ENCODE measurements at places on chromosomes 2 and 18. TPM values are rescaled to one million over a fixed set of nuclear protein-coding genes. Genes with fewer than 3 reads are reported as not detected.

Gene ARHGAP25
- 0.43 TPM for total RNA-seq

Gene ASXL3
- total RNA-seq, result 0.72 TPM

Gene PKDCC
- 1.9 TPM for total RNA-seq

Gene ACKR3
- 14.7 TPM for total RNA-seq

Gene ANKRD30B
- not detected for total RNA-seq

Gene TBR1
- not detected for total RNA-seq

Gene SERPINB10
- 4.8 TPM for total RNA-seq

Gene C2orf66
- 0.43 TPM for total RNA-seq

Gene SDC1
- 1,471 TPM for total RNA-seq

Gene IL1R2
- total RNA-seq, result not detected

Gene PJVK
- total RNA-seq, result not detected

Gene PRKAG3
- total RNA-seq, result not detected

Gene NXPH2
- total RNA-seq, result not detected

Gene FNDC4
- 16.9 TPM for total RNA-seq

Gene ITGB6
- total RNA-seq, result 36.2 TPM

Gene MAPK4
- total RNA-seq, result 0.48 TPM

Gene MC4R
- not detected for total RNA-seq

Gene REG3G
- not detected for total RNA-seq

Gene ANKRD29
- 14.1 TPM for total RNA-seq

Gene DLX2
- total RNA-seq, result under 0.01 TPM

Gene NCKAP1
- 332 TPM for total RNA-seq

Gene AFF3
- total RNA-seq, result not detected

Gene SLC40A1
- total RNA-seq, result 1.4 TPM

Gene CTIF
- total RNA-seq, result 12.1 TPM

Gene CD28
- total RNA-seq, result not detected

Gene DPYSL5
- total RNA-seq, result not detected

Gene CYP27A1
- total RNA-seq, result 3.9 TPM

Gene NCKAP5
- 0.43 TPM for total RNA-seq

Data from tracheal epithelial cell (primary cell).